Stimulated activated CD4-positive, alpha-beta T cell treated with anti-CD3 and anti-CD28 coated beads, Interleukin-15, amount 100 ng/mL, for 24 hours (primary cell): ENCODE measurements at places on chromosomes 1 and 21.

GRCh38 chr21:45897191-45898027 is 84.2 kb upstream of the COL6A1 start:
- DNase-seq = no peak

- DNase-seq = peak; percentile 77
These were observed 4.4 kb downstream of the DVL1 start for GRCh38 chr1:1344655-1345361.

DNA sequence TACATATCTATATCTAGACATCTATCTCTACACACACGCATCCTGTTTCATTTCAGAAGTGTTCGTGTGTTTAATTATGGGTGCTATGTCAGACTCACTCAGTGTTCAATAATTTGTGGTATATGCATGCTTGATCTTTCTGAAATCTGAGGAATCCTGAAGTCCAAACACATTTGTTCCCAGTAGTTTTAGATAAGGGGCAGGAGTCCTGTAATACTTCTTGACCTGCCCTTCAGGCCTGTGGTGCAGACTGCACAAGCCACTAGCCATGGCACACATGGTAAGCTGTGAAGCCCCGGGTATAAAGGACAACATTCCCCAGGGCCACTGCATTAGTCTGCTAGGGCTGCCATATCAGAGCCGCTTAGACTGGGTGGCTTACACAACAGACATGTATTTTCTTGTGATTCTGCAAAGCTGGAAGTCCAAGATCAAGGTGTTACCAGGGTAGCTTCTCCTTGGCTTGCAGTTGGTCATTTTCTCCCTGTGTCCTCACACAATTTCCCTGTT is 267.2 kb downstream of the RHOU start:
- DNase-seq = no peak

- no peak for DNase-seq
These were observed 52.0 kb upstream of the KCNA3 start for GRCh38 chr1:110726755-110727154.

DNA sequence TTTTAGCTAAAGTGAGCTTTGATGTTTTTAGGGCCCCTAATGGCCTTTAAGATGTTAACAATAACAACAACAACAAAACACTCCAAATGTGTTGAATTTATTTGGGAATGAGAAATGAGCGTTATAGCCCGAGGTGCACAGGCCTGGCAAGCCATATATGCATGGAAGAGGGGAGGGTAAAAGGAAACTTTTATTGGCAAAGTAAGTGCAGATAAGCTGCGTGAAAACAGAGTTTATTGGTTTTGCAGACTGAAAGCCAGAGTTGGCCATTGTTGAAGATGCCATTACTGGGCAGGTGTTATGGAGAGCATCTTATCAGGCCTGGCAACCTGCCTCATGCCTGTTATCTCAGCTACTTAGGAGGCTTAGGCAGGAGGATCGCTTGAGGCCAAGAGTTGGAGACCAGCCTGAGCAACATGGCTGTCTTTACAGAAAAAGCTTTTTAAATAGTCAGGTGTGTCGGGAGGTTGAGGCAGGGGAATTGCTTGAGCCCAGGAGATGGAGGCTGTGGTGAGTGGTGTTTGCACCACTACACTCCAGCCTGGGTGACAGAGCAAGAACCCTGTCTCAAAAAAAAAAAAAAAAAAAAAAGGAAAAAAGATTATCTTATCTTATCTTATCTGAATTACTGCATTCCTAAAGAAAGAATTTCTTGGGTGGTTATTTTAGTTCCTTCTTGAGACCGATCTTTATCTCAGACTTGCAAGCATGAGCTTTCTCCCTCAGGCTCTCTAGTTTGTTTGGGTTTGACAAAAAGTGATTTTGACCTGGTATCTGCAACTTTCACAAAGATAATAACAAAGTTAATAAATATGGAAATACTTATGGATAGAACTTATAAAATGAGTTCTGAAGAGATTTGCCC is 1.7 kb downstream of the PATJ start:
- DNase-seq = no peak

DNA sequence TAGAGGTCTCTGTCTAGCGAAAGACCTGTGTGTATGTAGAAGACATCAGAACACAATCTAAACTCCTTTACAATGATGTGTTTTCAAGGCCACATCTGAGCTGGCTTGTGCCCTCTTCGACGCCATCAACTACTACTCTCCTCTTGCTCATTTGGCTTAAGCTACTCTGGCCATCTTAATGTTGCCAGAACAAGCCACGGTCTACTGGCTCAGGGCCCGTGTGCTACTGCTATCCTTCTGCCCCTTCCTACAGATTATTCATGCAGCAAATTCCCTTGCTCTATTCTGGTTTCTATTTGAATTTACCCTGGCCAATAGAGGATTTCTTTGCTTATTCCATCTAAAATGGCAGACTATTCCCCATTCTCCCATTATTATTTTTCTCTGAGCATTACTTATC is 121.7 kb downstream of the ZZZ3 start:
- DNase-seq = no peak

DNA sequence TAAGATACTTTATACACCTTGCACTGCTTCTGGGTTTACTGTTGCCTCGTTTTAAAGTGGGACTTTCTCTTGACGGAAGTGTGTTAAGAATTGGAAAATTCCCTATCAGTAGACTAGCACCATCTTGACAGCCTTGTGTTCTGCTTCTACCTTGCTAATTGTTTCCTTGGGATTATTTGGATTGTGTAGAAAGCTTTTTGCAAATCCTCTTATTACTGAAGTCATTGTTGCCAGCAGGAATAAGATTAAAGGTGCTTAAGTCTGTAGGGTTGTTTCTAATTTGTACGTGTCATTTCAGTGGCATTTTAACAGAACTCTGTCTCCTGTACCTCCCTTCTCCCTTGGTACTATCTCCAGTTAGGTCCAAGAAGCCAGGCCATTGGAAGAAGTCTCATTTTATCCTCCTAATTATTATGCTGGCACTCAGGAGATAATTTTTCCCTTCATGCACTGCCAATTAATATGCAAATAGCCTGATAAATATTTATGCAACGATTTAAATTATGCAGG is 107.7 kb downstream of the POU2F1 start:
- no peak for DNase-seq

DNA sequence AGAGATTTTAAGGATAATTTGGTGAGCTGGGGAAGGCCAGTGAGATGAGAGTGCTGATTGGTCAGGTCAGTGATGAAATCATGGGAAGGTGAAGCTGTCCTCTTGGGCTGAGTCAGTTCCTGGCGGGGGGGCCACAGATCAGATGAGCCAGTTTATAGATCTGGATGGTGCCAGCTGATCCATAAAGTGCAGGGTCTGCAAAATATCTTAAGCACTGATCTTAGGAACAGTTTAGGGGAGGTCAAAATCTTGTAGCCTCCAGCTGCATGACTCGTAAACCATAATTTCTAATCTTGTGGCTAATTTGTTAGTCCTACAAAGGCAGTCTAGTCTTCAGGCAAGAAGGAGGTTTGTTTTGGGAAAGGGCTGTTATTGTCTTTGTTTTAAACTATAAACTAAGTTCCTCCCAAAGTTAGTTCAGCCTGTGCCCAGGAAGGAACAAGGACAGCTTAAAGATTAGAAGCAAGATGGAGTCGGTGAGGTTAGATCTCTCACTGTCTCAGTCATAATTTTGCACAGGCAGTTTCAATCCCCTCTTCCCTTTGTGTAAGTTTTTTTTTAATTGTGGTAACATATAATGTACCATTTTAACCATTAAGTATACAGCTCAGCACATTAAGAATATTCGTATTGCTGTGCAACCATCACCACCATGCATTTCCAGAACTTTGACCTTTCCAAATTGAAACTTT is 39.4 kb downstream of the PTAFR start:
- DNase-seq = peak; percentile 10

GRCh38 chr1:170321113-170321512 is 175.4 kb downstream of the NTMT2 start:
- DNase-seq = no peak

DNA sequence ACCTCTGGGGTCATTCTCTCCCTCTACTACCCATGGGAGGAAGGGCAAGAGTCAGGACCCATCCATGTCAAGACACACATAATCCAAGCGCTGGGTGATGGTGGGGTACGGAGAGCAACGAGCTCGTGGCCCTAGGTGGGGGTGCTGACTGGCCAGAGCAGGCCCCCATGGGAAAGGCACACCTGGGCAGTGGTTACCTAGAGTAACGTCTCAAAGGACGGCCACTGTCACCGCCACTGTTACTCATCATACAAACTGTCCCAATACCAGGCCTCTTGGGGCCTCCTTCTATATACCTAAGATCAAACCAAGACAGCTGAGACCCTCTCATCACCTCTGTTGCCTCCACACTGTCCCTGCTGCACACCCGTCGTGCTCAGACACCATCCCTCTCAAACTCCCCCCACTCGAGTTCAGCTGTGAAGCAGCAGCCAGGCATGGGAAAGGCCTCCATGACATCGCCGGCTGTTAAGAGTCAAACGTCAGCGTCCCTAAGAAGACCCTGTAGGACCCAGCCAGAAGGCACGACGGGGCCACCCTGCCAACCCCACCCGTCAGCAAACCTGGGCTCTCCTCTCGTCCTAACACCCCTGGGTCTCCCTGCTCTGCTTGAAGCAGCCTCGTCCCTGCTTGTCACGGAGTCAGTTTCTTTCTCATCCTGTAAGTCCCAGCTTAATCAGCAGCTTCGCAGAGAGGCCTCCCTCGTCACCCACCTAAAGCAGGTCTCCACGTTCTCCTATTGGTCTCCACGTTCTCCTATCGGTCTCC is 15.3 kb downstream of the NPHP4 start:
- DNase-seq = no peak

GRCh38 chr21:42878678-42878992 is 704 bp downstream of the WDR4 start:
- no peak for DNase-seq

GRCh38 chr1:76433526-76433925 is 359.0 kb downstream of the ST6GALNAC3 start:
- no peak for DNase-seq

DNA sequence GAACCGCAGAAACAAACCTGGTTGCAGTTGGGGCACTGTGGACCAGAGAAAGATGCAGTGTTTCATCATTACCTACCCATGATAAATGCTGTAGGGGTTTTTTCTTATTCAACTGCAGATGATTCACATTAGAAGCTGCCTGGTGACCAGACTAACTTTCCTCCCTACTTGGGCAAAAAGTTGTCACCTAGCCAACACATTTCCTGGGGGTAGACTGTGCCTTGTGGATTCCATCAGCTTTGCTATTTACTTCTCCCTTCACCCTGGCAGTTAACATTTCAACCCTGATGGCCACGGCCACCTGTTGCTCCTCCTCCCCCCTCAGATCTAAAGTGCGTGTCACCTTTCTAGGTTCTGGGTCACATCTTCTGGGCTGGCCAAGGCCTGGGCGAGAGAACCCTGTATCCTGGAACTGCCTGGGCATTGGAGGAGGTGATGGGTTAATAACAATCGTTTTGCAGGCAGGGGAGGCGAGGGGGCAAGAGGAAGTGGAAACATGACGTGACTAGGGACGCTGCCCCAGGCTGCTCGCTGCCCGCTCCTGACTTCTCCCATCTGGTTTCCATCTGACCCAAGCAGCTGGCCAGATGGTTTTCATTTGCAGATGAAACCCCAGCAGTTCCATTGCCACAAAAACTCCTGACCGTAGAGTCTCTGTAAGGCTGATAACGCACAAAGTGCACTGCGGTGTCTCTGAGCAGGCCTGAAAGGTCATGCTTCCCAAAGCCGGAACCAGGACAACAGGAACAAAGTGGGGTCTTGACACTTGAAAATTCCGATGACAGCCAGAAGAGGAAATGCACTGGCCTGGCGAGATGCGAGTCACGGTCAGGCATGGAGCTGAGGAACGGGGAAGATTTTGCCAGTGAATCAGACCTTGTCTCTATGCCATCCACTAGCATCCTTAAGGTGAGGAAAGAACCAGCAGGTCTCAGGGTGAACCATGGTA is 36.6 kb downstream of the CAPZB start:
- peak; percentile 49 for DNase-seq

DNA sequence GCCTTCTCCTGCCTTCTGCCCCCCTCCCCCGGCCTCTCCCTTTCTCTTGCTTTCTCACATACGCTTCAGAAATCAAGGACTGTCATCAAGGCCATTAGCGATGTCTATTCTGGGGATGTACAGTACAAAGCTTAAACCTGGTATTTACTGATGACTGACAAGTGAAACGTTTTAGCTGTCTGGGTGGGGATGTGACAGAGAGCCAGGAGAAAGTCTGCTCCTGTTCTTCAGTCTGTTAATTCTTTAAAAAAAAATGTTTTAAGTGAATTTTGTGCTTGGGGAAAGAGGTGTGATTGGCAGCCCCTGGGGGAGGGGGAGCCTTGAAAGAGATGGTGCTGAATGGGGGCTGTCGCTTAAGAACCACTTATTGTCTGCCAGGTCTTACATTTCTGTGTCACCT is 283.0 kb upstream of the PLXNA2 start:
- DNase-seq = no peak

DNA sequence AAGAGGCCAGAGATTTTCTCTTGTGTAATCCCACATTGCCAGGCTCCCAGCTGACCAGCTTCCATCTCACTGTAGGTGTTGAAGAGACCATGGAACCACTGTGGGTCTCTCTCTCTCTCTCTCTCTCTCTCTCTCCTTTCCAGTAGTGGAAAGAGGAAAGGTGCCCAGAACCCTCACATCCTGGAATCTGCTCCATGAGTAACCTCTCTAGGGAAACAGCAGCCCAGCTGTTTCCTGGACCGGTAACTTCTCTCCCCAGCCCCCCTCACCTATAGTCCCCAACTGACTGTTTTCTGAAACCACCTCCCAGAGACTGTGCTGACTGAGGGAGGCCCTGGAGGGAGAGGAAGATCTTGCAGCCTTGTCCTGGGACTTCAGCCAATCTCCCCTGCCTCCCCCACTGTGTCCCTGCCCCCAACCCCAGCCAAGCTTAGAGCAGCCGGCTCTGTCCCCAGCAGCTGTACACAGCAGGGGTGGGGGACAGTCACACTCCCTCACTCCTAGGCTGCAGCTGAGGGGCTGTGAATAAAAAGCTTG is 20.6 kb upstream of the SLC45A3 start:
- DNase-seq = no peak

- DNase-seq = no peak
These were observed 17.4 kb upstream of the MYOG start for GRCh38 chr1:203103216-203103615.

DNA sequence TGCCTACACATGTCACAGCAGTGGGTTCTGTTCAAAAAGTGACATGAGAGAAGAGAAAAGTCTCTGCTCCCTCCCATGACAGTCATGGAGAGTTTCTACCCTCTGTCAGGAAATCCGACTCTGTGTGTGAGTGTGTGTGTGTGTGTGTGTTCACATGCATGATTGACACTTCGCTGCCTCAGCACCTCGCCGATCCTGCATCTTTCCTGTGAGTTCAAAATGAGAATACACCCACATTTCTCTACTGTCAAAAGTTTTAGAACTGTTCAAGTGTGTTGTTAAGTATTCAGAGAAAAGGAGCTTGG is 46.2 kb upstream of the COX20 start:
- no peak for DNase-seq

DNA sequence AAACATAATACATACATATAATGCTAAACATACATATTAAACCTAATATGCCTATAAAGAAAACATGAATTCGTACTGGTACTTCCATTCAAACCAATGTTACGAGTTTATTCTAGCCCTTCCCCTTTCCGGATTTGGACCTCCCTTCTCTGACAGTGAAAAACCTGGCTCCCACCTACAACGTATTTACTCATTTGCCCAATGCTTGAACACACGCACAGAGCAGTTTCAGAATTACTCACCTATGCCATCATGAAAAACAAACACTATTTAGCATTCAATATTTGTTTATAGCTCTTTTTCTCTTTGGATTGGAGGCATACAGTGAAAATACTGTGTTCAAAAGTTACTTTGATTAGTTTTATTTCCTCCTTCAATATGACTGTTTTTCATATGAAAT is 204.4 kb downstream of the LMX1A start:
- DNase-seq = no peak
